ENCODE measurements at places on chromosomes 16 and 17. TPM values are rescaled to one million over a fixed set of nuclear protein-coding genes. Genes with fewer than 3 reads are reported as not detected.

GRCh38 chr17:69760562-69760961, 314.5 kb upstream of the KCNJ16 start:
- no peak for DNase-seq
- no peaks in the 10 kb centered on the region for H3K36me3 ChIP-seq

DNA sequence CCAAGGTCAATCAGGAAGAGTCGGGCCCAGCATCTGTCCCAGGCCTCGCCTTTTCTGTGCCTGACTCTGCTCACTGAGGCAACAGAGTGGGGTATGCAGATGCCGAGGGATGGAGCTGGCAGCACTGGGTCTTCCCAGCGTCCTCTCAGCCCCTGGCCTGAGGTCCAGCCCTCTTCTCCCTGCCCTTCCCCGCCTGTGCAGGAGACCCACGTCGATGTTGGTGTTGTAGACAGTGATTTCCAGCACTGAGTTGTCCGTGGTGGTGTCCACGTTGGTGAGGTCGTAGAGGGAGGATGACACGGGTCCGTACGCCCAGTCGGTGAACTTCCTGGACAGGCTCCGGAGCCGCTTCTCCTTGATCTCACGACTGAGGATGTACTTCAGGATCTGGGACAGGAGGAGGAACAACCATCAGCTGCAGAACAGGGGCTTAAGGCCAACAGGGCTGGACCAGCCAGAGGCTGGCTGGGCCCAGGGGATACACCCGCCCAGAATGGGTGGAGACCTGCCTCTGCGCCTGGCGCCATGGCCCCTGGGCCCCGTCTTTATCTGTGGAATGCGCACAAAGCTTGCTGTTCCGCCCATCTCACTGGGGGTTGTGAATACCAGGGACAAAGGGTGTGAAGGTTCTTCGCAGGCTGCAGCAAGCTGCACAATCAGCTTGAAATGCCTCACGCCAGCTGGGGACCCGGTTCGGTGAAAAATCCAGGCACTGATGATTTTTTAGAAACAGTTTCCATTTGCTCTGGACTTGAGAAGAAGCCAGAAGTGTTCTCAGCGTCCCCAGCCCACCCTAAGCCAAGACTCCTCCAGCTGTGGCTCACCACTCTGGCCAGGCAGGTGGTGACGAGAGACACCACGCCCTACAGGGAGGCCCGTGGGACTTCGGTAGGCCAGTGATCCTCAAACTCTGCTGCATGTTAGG, 27.5 kb downstream of the TRPV3 start:
- H3K27me3 ChIP-seq, result no peaks in the 10 kb centered on the region
- H3K4me1 ChIP-seq, result peaks cover 10% of the 10 kb centered on the region
- peaks cover 4% of the 10 kb centered on the region for H3K36me3 ChIP-seq
- DNase-seq, result no peak
- H3K4me3 ChIP-seq, result no peak overlapping the region

GRCh38 chr17:29847527-29848400, 82.3 kb downstream of the SSH2 start:
- H3K36me3 ChIP-seq, result no peaks in the 10 kb centered on the region
- no peak overlapping the region for H3K4me3 ChIP-seq
- no peaks in the 10 kb centered on the region for H3K27me3 ChIP-seq

- H3K36me3 ChIP-seq, result no peaks in the 10 kb centered on the region
- no peak overlapping the region for H3K4me3 ChIP-seq
- DNase-seq, result peak; percentile 60
- H3K4me1 ChIP-seq, result peaks cover 30% of the 10 kb centered on the region
Observed at GRCh38 chr16:24670623-24671454, 58.6 kb upstream of the TNRC6A start.

PIRT gene
- not detected for total RNA-seq

PDILT gene
- total RNA-seq, result not detected

GRCh38 chr17:9924735-9925191, 19.7 kb upstream of the RCVRN start:
- peaks cover 17% of the 10 kb centered on the region for H3K36me3 ChIP-seq
- no peaks in the 10 kb centered on the region for H3K27me3 ChIP-seq
- no peak for DNase-seq
- no peaks in the 10 kb centered on the region for H3K4me1 ChIP-seq
- H3K27ac ChIP-seq, result no peak overlapping the region

TBC1D3G gene
- 4.6 TPM for total RNA-seq

DNA sequence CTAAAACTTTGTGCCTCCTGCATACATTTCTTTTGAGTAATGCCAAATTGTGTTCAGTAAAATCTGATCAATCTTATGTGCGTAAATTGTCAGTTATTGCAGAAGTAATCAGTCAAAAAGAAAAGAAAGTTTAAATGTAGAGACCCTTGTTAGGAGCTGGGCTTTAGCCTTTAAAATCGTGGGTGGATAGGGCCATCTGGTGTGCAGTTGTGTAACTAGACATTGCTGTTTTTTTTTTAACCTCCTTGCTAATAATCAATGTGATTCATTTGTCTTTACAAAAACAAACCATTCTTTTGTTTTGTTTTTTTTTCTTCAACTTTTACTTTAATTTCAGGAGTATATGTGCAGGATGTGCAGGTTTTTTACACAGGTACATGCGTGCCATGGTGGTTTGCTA, 5.3 kb upstream of the WWOX start:
- no peak overlapping the region for H3K4me3 ChIP-seq
- DNase-seq, result no peak
- no peak overlapping the region for H3K27ac ChIP-seq

DNA sequence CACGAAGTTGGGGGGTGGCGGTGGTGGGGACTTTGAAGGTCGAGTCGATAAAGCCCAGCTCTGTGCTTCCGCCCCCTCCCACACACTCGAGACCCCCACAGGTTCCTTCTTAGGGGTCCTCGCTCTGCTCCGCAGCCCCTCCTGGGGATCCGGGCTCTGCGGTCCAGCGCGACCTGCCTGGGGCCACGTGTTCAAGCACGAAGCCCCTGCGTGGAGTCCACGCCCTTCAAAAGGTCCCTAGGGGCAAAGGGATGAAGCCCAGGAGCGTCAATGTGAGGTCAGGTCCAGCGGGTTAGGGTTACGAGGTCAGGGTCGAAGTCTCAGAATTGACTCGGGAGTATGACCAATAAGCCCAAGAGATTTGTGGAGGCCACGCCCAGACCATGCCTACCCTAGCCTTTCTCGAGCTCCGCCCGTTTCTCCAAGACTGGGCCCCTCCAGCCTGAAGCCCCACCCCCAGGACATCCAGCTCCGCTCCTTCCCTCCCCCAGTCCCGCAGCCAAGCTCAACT, 786 bp upstream of the CACNA1G start:
- peaks cover 48% of the 10 kb centered on the region for H3K27me3 ChIP-seq
- H3K4me3 ChIP-seq, result peak overlapping the region; percentile 71
- H3K36me3 ChIP-seq, result peaks cover 10% of the 10 kb centered on the region
- H3K4me1 ChIP-seq, result peaks cover 62% of the 10 kb centered on the region
- DNase-seq, result peak; percentile 91

GRCh38 chr16:49828533-49829267, 27.2 kb downstream of the ZNF423 start:
- no peaks in the 10 kb centered on the region for H3K36me3 ChIP-seq
- DNase-seq, result no peak
- peak overlapping the region; percentile 42 for H3K27ac ChIP-seq
- H3K4me3 ChIP-seq, result no peak overlapping the region

DNA sequence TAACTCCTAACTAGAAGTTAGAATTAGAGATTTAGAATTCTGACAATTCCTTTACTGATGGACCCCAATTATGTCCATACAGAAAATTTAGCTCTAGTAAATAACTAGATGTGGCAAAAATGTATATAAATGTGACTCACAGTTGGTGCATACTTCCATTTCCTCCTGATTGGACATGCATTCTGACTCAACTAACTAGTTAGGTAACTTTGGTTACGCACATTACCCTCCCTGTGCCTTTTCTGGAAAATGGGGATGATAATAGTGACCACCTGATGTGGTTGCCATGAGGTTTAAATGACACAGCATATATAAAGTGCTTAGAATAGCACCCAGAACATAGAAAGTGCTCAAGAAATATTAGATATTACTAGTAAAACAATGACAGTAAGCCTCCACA, 550.0 kb upstream of the SALL1 start:
- no peaks in the 10 kb centered on the region for H3K4me1 ChIP-seq
- H3K36me3 ChIP-seq, result no peaks in the 10 kb centered on the region
- H3K27me3 ChIP-seq, result no peaks in the 10 kb centered on the region

DNA sequence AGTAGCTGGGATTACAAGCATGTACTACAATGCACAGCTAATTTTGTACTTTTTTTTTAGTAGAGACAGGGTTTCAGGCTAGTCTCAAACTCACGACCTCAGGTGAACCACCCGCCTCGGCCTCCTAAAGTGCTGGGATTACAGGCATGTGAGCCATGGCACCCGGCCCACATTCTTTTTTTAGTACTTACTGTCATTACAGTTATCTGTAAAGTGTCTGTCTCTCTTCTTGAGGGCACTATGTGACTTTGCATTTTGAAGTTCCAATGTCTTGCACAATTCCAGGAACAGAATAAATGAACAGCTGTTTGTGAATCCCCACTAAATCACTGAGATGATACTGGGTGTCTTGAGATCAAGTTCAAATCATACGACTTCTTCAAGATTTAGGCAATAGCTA, 1540.3 kb downstream of the CDH11 start:
- no peaks in the 10 kb centered on the region for H3K36me3 ChIP-seq
- no peak overlapping the region for H3K27ac ChIP-seq
- H3K4me1 ChIP-seq, result no peaks in the 10 kb centered on the region
- no peak overlapping the region for H3K4me3 ChIP-seq

NPIPA3 gene
- total RNA-seq, result not detected

PRR35 gene
- total RNA-seq, result not detected

IRX3 gene
- 80.0 TPM for total RNA-seq

DNA sequence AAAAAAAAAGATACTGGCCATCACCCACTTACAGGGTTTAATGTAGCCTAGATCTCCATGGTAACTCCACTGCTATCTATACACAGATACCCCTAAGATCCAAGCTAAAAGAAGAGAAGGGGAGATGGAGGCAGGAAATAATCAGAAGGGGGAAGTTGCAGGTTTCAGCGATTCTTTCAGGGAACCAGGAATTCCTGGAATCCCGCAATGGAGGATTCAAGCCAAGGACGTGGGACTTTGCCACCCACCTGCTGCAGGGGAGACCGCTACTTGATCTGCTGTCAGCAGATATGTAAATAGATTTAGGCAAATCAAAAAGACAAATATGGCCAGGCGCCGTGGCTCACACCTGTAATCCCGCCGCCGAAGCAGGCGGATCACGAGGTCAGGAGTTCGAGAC, 121.1 kb downstream of the AIPL1 start:
- H3K27ac ChIP-seq, result no peak overlapping the region
- H3K36me3 ChIP-seq, result no peaks in the 10 kb centered on the region
- H3K4me3 ChIP-seq, result no peak overlapping the region
- peaks cover 6% of the 10 kb centered on the region for H3K27me3 ChIP-seq

DNA sequence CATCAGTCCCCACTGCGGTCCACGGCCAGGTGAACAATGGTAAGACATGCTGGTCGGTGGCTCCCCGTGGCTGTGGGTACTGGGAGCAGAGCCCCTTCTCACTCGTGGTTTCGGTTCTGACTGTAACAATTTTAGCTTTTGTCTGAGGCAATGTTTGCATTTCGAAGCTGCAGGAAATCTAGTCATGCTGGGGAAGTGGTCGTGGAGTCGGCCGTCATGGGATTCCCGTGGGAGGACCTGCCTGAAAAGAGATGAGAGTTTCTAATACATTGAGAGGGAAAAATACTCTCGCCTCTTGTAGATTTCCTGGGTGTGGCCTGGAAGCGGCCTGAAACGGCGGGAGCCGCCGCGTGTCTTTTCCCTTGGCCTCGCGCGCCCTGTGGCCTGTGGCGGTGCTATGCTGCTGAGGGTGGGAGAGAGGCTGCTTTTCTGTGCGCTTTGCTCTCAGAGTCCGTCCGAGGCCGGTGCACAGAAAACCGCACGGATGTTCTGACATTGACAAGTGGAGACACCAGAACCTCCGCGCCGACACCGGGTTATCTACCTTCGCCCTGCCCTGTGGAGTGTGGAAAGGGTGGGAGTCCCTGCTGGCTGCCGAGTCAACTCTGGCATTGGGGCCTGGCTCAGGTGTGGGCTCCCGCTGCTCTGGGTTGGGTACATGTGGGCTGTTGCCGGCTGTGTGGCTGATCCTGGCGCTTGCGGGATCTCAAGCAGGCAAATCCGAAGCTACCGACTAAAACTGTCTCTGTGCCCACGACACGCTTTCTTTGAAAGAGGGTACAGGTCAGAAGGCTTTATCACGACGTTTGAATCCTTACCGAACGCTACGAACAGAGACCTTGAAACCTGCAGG, 60.8 kb downstream of the WDR45B start:
- no peak overlapping the region for H3K27ac ChIP-seq
- H3K4me3 ChIP-seq, result no peak overlapping the region
- peaks cover 19% of the 10 kb centered on the region for H3K4me1 ChIP-seq
- no peaks in the 10 kb centered on the region for H3K27me3 ChIP-seq
- no peak for DNase-seq
- peaks cover 52% of the 10 kb centered on the region for H3K36me3 ChIP-seq

DNA sequence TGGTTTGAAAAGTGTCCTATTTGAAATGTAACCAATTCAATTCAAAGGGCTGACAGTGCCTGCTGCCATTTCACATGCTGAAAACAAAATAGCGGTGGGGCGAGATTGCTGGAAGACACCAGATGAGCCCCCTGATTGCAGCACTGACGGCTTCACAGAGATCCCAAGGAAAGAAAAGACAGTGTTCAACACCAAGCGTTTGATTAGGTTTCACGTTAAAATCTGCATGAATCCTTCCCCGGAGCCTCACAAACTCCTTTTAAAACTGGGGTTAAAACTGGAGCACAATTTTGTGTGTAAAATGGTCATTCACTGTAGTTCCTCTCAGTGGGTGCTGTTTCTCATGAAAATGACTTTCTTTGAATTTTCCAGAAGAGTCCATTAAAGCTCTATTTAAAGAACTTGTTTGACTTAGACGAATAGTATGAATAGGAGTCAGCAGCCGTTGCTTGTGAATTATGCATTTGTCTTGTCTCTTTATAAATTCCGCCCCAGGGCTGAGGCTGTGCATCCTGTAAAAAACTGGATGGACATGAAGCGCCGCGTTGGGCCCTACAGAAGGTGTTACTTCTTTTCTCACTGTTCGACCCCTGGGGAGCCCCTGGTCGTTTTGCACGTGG, 8.8 kb downstream of the MLYCD start:
- H3K27ac ChIP-seq, result no peak overlapping the region
- no peaks in the 10 kb centered on the region for H3K4me1 ChIP-seq
- H3K36me3 ChIP-seq, result peaks cover 52% of the 10 kb centered on the region
- H3K27me3 ChIP-seq, result no peaks in the 10 kb centered on the region

- H3K36me3 ChIP-seq, result no peaks in the 10 kb centered on the region
- no peak for DNase-seq
- no peaks in the 10 kb centered on the region for H3K27me3 ChIP-seq
- no peak overlapping the region for H3K27ac ChIP-seq
- H3K4me3 ChIP-seq, result no peak overlapping the region
Observed at GRCh38 chr16:64470916-64471315, 650.9 kb downstream of the CDH11 start.

GRCh38 chr16:77775911-77776909, 12.2 kb upstream of the VAT1L start:
- H3K4me3 ChIP-seq, result no peak overlapping the region
- no peak for DNase-seq
- H3K27ac ChIP-seq, result no peak overlapping the region

DNA sequence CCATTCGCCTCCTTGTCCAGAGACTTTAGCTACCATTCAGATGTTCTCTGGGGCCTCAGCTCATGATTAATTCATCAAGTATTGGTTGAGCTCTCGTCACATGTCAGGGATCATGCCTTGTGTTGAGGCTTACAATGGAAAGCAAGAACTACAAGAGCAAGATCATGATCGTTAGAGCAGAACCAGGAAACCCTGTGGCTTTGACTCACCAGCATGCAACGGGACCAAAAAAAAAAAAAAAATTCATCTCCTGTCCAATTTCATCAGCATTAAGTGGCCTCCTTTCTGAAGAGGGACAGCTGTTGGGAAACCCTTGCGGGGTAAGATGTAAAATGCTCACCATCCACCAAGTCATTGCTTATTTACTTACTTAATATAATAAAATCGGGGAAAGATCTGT, 12.1 kb upstream of the USP10 start:
- no peak overlapping the region for H3K27ac ChIP-seq
- no peak for DNase-seq
- H3K4me3 ChIP-seq, result no peak overlapping the region
- H3K27me3 ChIP-seq, result peaks cover 7% of the 10 kb centered on the region
- no peaks in the 10 kb centered on the region for H3K4me1 ChIP-seq
